ENCODE measurements at places on chromosomes 12 and 14.

DNA sequence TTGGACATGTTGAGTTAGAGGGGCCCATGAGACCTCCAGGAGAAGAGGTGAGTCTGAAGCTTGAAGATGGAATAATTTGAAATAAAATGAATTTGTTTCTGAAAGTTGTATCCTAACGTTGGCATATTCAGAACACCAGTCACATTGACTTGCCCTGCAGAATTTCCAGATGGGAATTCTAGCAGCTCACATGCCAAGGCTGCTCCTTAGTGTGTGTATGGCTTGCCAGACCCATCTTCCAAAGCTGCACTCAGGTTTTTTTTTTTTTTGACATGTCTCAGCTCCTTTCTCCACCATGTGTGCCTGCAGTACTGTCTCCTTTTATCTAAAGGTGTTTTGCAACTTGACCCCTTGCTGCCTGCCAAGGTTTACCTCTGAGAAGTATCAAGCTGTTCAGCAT, 261.9 kb downstream of the NRXN3 start:
- DNase-seq: no peak

DNA sequence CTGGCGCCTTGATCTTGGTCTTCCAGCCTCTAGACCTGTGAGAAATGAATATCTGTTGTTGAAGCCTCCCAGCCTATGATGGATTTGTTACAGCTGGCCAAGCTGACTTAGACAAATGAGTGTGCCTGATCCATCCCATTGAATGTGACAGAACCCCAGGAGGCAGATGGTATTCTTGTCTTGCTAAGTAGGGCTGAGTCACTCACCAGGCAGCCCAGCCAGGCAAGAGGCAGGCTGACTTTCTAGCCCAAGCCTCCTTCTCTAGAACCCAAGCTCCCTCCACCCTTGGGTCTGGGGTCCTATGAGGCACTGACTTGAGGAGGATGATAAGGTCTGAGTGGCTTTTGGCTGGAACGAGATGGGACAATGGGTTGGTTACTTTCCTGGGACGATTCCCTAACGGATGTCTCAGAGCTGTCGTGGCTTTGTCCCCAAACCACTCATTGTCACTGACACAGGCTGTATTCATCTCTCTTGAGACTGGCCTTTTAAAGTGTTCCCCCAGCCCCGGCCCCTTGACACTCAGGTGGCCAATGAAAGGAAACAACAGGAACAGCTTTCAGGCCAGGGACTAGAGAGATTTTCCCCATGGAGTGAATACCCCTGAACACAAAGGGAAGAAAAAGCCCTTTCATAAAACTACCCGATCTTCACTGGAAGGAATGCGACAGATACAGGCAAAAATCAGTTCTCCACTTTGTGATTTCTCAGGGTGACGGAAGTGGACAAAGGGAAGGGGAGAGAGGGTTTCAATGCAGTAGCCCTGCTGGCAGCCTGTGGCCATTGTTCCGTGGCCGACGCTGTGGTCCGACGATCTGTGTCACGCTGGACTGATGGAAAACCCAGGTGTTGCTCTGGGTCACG, 264.2 kb downstream of the AACS start:
- DNase-seq: no peak

GRCh38 chr12:75526655-75527511, 15.5 kb upstream of the KRR1 start:
- no peak for DNase-seq

GRCh38 chr12:47896633-47897032, 8.2 kb downstream of the VDR start:
- no peak for DNase-seq

DNA sequence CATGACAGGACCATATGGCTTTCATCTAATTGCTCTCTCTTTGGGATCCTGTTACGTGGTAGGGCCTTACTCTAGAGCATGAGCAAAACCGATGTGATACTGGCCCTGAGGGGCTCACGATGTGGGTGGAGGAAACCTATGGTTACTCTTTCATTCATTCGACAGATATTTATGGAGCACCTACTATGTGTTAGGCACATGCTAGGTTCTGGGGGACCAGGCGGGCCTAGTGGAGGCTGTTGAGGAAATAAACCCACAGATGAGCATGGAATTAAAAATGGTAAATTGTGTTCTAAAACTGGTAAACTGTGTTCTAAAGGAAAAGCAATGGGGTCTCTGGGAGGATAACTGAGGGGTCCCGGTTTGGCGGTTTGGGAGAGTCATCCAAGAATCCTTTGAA, 14.8 kb downstream of the SH2B3 start:
- DNase-seq: no peak

- no peak for DNase-seq
Observed at GRCh38 chr12:108514468-108514972, 557 bp upstream of the FICD start.

DNA sequence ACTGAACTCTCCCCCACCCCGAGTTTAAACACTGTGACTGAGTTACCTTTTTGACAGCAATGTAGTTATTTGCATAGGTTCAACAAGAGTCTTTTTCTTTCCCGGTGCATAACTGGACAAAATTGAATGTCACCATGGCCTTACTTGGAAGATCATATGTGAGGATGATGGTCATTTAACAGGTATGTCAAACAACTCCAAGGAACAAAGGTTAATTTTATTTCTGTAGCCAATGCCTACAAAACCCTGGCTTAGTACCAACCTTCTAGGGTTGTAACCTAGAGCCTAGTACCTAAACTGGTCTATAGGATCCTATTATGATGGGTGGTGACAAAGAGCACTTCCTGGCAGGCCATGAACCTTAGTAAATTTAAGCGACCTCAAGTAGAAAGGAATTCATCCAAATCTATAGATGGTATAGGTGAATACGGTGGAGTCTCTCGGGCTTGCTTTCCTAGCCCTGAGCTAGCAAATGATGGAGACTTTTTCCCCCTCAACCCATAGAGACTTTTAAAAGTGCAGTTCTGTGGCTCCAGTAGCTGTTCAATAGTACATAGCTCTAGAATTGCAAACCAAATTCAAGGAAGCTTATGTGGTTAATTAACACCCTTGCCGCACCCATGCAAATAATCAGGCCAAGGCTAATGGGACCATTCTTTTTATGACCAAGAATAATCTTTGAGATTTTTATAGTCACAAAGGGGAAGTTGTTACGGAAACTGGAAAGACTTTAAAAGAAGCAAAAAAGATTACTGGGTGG, 89.0 kb downstream of the SLC38A1 start:
- DNase-seq: no peak

- DNase-seq: no peak
Observed at GRCh38 chr14:64865992-64866391, 13.7 kb downstream of the SPTB start.

- DNase-seq: no peak
Observed at GRCh38 chr12:9751204-9752144, 9.2 kb downstream of the CD69 start.

- no peak for DNase-seq
Observed at GRCh38 chr12:10967409-10967808, 19.3 kb downstream of the TAS2R50 start.

GRCh38 chr14:22262881-22263280, 326.1 kb downstream of the DAD1 start:
- no peak for DNase-seq

GRCh38 chr12:77569876-77570275, 260.8 kb upstream of the NAV3 start:
- no peak for DNase-seq
